ENCODE measurements at places on chromosomes 2 and 18. TPM values are rescaled to one million over a fixed set of nuclear protein-coding genes. Genes with fewer than 3 reads are reported as not detected.
A peak's percentile ranks its signal among the peaks of the same experiment; 100 is the strongest.

DNA sequence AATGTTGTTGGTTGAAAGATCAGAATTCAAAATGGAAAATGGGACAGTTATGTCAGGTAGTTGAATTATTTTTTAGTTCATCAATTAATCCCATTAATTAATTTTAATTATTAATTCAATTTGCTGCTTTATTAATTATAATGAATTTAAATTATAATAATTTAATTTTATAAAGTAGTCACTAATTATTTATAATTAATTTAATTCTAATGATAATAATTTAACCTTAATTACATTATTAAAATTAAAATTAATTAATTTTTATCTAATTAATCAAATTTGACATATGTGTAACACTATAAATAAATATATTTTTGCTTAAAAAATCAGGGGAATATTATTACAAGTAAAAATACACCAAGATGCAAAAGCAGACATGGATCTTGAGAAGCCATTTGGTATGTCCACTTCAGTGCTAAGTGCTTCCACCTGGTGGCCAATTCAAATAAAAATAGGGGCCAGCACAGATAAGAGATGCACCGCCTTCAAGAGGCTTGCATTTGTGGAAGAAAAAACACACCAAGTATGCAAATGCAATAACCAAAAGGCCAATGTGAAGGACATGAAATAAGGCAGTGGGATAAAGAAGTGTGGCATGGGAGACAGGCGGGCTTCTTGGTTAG is 73.2 kb downstream of the MBP start:
- H3K4me1 ChIP-seq, result peaks cover 13% of the 10 kb centered on the region
- H3K4me3 ChIP-seq, result no peak overlapping the region
- H3K27ac ChIP-seq, result no peak overlapping the region
- no peaks in the 10 kb centered on the region for H3K36me3 ChIP-seq

DNA sequence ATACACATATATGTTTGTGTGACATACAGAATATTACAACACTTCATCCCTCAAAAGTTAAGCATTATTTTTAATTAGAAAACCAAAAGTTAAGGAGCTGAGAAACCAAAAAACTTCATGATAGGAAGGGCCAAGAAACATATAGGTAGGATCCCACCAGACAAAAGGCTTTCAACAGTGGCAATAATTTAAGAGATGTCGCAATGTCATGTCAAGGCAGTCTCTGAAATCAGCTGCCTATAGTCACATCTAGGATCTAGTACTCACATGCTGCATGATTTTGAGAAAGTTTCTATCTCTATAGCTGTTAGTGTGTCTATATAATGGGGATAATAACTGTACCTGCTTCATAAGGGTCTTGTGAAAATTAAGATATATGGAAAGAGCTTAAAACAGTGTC is 72.7 kb downstream of the SPIRE1 start:
- no peaks in the 10 kb centered on the region for H3K4me1 ChIP-seq
- no peaks in the 10 kb centered on the region for H3K27me3 ChIP-seq
- DNase-seq, result no peak
- H3K4me3 ChIP-seq, result no peak overlapping the region

DNA sequence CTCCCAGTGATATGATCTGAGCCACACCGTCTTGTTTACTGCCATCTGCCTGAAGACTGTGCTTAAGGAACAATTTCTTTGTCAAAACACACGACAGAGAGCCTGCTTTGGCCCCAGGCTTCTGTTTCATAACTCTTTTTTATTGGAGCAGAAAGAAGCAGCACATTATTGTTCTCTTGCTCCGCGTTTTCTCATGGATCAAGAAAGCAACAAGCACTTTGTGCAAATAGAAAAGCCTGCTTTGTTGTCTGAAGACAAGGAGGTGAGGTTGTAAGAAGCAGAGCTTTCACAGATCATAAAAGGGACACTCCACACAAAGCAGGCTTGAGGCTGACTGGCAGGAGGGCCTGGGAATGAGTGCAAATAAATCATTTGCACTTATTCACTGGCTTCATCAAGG is 118.3 kb upstream of the FAM136A start:
- no peaks in the 10 kb centered on the region for H3K4me1 ChIP-seq
- no peaks in the 10 kb centered on the region for H3K36me3 ChIP-seq
- no peak overlapping the region for H3K4me3 ChIP-seq
- H3K27me3 ChIP-seq, result peaks cover 28% of the 10 kb centered on the region

Gene PID1
- total RNA-seq, result 4.0 TPM

GRCh38 chr2:55775828-55776227 is 82.2 kb upstream of the PNPT1 start:
- H3K4me1 ChIP-seq, result no peaks in the 10 kb centered on the region
- no peak for DNase-seq
- H3K36me3 ChIP-seq, result no peaks in the 10 kb centered on the region
- no peak overlapping the region for H3K27ac ChIP-seq
- no peaks in the 10 kb centered on the region for H3K27me3 ChIP-seq
- H3K4me3 ChIP-seq, result no peak overlapping the region

Gene ABCG5
- not detected for total RNA-seq

Gene SMYD5
- total RNA-seq, result 45.8 TPM

Gene HOXD8
- not detected for total RNA-seq

DNA sequence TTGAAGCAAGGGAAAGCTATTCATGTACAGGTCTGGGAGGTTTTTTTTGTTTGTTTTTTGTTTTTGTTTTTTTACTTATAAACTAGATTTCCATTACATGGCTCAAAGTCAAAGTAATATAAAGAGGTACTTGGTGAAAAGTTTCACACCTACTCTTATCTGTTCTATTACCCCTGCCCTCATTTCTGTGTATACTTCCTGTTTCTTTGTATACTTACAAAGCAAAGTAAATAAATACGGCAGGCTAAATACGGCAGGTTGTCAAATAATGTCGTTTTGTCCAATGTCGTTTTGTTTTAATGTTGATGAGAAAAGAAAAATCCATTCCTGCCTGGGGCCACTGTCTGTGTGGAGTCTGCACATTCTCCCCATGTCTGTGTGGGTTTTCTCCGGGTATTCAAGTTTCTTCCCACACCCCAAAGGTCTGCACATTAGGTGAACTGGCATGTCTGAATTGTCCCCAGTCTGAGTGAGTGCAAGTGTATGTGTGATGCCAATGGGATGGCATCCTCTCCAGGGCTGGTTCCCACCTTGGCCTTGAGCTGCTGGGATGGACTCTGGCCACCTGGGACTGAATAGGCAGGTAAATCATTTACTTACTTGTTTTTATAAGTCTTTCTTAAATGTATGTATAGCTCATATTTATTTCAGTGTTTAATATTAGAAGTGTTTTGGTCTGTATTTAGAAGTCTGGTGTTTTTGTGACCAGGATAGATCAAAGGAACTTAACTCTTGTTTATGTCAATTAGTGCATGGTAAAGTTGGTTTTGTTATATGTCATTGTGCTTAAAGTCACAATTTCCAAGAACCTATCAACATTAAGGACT is 13.4 kb downstream of the STAMBP start:
- no peak overlapping the region for H3K27ac ChIP-seq

Gene NYAP2
- not detected for total RNA-seq

- H3K36me3 ChIP-seq, result no peaks in the 10 kb centered on the region
- peak; percentile 81 for DNase-seq
- H3K4me1 ChIP-seq, result peaks cover 36% of the 10 kb centered on the region
- H3K27ac ChIP-seq, result 0 out of 2 replicates have a peak overlapping the region, but pooled peaks have one; percentile 30
- peak overlapping the region; percentile 79 for H3K4me3 ChIP-seq
- peaks cover 7% of the 10 kb centered on the region for H3K27me3 ChIP-seq
Measured at GRCh38 chr2:126657636-126658318, 1.8 kb downstream of the GYPC start.

- H3K27me3 ChIP-seq, result no peaks in the 10 kb centered on the region
- no peak for DNase-seq
- H3K4me1 ChIP-seq, result no peaks in the 10 kb centered on the region
Measured at GRCh38 chr18:26487437-26487836, 60.9 kb downstream of the KCTD1 start.

GRCh38 chr2:44524347-44524926 is 162.7 kb downstream of the CAMKMT start:
- no peak overlapping the region for H3K4me3 ChIP-seq
- H3K36me3 ChIP-seq, result no peaks in the 10 kb centered on the region
- H3K27ac ChIP-seq, result no peak overlapping the region
- H3K4me1 ChIP-seq, result no peaks in the 10 kb centered on the region
- DNase-seq, result no peak
- no peaks in the 10 kb centered on the region for H3K27me3 ChIP-seq

Gene EVX2
- total RNA-seq, result 0.03 TPM

DNA sequence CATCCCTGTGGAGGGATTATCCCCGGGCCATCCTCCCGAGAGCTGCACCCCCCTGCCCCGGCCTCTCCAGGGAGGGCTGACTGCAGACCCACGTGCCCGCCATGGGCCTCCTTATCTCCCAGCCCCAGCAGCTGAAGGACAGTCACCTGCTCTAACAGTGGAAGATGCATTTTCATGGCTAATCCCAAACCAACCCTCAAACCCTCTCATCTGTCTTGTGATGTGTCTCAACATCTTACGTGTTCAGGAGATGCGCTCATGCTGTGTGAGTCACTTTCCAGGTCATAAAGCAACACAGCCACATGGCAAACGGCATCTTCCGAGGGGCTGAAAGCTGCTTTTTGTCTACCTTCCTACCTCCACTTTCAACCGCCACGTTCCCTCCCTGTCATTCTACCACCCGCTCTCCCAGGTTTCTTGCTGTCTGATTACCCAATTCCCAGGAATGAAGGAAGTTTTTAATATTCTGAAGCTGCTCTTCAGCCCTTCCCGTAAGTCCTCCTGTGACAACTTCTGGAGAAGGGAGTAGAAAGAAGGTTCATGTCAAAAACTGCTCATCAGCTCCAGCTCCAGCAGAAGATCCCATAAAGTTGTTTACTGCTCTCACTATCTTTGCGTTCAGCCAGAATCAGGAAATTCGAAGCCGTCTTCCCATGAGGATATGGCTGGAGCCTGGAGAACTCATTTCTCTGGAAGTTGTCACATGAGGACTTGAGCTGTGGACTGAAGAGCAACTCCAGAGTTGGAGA is 54.5 kb downstream of the MBP start:
- peaks cover 8% of the 10 kb centered on the region for H3K4me1 ChIP-seq
- no peak overlapping the region for H3K27ac ChIP-seq
- no peak for DNase-seq
- H3K36me3 ChIP-seq, result no peaks in the 10 kb centered on the region
- no peaks in the 10 kb centered on the region for H3K27me3 ChIP-seq

DNA sequence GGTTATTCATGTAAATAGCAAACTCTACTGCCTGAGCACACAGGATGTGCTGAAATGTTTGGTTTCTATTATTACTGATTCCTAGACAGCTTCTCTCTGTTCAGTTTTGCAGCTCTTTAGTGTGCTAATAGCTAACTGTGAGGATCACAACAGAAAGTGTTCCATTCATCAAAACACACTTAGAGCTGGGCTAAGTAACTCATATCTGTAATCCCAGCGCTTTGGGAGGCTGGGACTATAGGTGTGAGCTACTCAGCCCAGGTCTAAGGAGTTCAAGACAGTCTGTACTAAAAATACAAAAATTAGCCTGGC is 63.2 kb downstream of the MOGAT1 start:
- H3K4me3 ChIP-seq, result no peak overlapping the region
- H3K4me1 ChIP-seq, result peaks cover 13% of the 10 kb centered on the region
- H3K27me3 ChIP-seq, result no peaks in the 10 kb centered on the region

Gene HTR2B
- total RNA-seq, result not detected

GRCh38 chr2:121709776-121710469 is 26.8 kb downstream of the NIFK start:
- H3K36me3 ChIP-seq, result no peaks in the 10 kb centered on the region
- no peak overlapping the region for H3K4me3 ChIP-seq
- H3K27me3 ChIP-seq, result no peaks in the 10 kb centered on the region
- no peak for DNase-seq
- H3K4me1 ChIP-seq, result no peaks in the 10 kb centered on the region
- no peak overlapping the region for H3K27ac ChIP-seq

DNA sequence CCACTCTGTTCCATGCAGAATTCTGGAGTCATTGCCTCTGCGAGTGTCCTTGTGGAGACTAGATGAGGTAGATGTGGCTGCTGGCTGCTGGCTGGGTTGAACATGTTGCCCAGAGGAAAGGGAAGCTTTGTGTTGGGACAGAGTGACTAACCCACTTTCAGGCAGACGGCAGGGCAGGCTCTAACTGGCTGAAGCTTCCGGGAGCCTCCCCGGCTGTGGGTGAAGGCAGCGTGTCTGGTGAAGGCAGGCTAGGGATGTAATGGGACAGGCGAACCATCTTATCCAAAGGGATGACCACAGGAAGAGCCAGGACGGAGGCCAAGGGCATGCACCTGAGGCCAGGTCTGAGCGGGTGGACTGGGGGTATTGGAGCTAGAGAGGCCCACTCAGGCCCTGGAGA is 16.0 kb downstream of the ASPRV1 start:
- H3K4me1 ChIP-seq, result peaks cover 1% of the 10 kb centered on the region
- H3K4me3 ChIP-seq, result no peak overlapping the region
- DNase-seq, result no peak
- no peak overlapping the region for H3K27ac ChIP-seq

DNA sequence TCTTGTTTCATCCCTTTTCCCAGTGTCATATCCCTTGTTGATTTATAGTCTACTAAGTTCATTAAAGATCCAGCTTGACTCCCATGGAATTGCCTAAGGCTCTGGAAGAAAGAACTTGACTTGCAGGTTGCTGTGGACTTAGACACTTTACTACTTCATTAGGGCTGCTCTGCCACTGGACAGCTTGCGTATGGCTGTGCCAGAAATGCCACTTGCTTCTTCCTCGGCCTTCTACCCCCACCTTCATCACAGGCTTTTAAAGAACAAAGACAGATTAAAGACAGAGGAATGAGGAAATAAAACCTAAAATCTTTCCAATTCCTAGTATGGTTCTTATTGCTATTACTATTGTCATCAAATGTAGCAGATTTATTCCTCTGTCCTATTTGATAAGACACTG is 591.7 kb downstream of the BCL11A start:
- H3K27me3 ChIP-seq, result no peaks in the 10 kb centered on the region
- no peaks in the 10 kb centered on the region for H3K36me3 ChIP-seq
- H3K4me1 ChIP-seq, result peaks cover 22% of the 10 kb centered on the region
- no peak for DNase-seq

Gene GATA6
- not detected for total RNA-seq

Data from GM23338 (cell line).